Stimulated activated CD8-positive, alpha-beta memory T cell treated with anti-CD3 and anti-CD28 coated beads, Interleukin-4, amount 100 ng/mL, for 48 hours (primary cell): ENCODE measurements at places on chromosomes 4 and X.

DNA sequence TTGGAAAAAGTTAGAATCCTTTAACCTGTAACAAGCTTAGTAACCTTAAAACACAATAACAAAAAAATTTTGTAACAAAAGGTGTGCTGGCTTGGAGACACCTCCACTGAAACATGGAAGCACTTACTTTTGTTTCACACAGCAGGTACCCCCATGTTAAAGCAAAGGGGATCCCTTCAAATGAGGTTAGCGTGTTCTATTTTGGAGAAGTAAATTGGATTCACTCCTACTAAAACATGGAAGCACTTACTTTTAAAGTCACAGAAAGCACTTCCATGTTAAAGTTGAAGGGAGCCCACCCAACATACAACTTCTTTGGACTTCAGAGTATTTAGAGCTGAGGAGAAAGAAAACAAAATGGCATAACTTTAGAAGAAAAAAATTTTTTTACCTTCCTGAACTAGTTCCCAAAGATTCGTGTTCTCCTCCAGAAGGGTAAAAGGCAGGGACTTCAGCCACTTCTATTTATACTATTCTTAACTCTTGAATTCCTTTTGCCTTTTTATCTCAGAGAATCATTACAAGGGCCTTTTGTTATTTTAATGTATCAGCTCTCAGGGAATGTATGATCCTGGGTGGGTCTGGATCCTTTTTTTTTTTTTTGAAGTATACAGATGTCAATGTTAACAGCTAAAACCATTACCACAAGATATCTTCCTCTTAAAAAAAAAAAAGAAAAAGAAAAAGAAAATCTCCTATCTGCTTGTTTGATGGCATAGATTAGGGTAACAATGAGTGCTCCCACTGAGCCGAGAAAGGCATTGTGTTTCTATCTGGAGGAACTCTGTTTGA is 11.5 kb downstream of the LARP7 start:
- DNase-seq, result no peak

GRCh38 chr4:35760807-35761206 is 483.5 kb downstream of the ARAP2 start:
- no peak for DNase-seq

- no peak for DNase-seq
These were observed 44.4 kb downstream of the TSC22D3 start for GRCh38 chrX:107730991-107731766.

DNA sequence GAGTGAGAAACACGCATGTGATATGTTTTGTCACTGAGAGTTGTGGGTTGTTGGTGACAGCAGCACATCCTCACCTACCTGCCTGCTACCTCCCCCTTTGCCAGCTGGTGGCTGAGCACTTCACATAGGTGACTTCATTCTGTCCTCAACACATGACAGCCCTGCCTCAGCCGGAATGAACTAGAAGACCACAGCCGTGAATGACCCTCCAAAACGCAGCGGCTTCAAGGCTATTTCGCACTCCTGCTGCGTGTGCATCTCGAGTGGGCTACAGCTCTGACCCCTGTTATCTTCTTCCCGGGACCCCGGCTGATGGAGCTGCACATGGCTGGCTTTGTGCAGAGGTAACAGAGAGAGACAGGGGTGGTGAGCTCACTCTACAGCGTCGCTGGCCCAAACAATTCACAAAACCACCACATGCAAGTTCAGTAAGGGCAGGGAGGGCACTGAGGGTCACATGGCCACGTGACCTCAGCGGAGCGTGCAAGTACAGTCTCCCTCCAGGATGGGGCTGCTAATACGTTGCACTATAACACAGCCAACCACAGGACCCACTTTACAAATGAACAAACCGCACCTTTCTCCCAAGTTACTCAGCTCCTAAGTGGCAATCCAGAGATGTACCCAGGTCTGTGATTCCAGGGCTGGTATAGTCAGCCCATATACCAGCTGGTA is 6.3 kb upstream of the PPP2R2C start:
- no peak for DNase-seq

DNA sequence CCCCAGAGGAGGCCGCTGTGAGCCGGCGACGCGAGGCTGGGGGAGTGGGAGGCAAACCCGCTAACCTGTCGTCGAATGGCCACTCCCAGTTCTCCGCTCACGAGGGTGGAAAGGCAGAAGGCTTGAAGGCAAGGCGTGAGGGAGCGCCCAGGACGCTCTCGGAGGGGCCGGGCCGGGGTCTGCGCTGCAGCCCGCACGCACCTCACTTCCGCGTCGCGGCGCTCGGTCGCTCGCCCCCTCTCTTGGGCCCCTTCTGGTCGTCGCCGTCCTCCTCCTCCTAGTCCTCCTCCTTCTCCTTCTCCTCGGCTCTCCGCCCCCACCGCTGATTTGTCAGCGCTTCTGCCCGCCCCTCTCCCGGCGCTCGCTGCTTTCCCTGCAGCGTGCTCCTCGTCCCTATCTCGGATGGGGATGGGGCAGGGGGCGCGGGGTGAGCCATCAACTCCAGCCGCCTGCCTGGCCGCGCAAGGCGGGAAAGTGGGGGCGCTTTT is at the start of gene SNCA:
Gene SNCA (minus strand): TSS at position 265 of the 488 bp plus-strand sequence. CDS start 1,494 bp downstream, outside the sequence.
- peak; percentile 50 for DNase-seq
